HCT116 (cell line): ENCODE measurements at places on chromosomes 16 and 17. TPM values are rescaled to one million over a fixed set of nuclear protein-coding genes. Genes with fewer than 3 reads are reported as not detected.

Gene GAST
- not detected for total RNA-seq

Gene QPRT
- 0.52 TPM for total RNA-seq

Gene RAC3
- total RNA-seq, result 120 TPM

Gene TBX21
- 0.20 TPM for total RNA-seq

Gene SCNN1G
- total RNA-seq, result not detected

DNA sequence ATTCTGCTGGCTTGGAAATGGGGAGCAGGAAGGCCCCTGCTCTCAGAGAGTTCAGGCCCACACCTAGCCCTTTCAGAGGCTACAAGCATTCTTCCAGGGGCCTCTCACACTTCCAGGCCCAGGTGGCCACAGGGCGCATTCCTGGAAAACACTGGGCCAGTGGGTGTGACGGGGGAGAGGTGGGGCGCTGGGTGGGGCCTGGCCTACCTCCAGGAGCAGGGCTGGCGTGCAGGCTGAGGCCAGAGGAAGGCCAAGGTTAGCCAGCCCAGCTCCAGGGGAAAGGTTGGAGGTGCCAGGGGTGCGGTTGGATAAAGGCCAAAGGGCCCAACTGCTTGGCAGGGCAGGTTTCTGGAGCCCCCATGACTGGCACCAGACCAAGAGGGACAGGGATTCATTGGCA, 198.2 kb downstream of the MAF start:
- no peaks in the 10 kb centered on the region for H3K27me3 ChIP-seq
- no peak overlapping the region for H3K4me3 ChIP-seq
- no peak overlapping the region for H3K27ac ChIP-seq
- H3K4me1 ChIP-seq, result no peaks in the 10 kb centered on the region
- H3K36me3 ChIP-seq, result no peaks in the 10 kb centered on the region

DNA sequence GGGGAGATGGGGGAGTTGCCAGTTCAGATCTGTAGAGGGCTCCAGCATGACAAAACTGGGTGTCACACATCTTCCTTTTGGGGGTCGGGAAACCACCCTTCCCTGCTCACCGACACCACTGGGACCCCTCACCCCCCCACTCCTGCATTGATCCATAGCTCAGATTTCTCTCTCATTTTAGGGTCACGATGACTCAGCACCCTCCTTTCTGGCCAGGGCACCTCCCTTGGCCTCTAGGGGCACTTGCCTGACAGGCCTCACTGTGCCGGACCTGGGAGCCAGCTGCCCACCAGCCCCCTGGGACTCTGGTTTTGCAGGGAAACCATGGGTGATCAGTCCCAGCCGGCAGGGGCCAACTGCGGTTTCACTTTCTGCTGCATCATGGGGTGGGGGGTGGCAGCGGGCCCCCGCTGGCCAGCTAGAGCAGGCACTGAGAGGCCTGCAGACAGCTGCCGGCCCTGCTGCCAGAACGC, 239.4 kb downstream of the MRTFB start:
- H3K27ac ChIP-seq, result peak overlapping the region; percentile 74
- H3K27me3 ChIP-seq, result no peaks in the 10 kb centered on the region
- peaks cover 58% of the 10 kb centered on the region for H3K4me1 ChIP-seq
- H3K4me3 ChIP-seq, result peak overlapping the region; percentile 37; the same call in 1 of the 2 replicates

GRCh38 chr17:44354582-44355561, 8.8 kb downstream of the FAM171A2 start:
- no peak overlapping the region for H3K4me3 ChIP-seq
- DNase-seq, result no peak
- no peak overlapping the region for H3K27ac ChIP-seq

- H3K36me3 ChIP-seq, result no peaks in the 10 kb centered on the region; the same call in 1 of the 2 replicates
- peaks cover 51% of the 10 kb centered on the region for H3K4me1 ChIP-seq
- no peak overlapping the region for H3K27ac ChIP-seq
- no peaks in the 10 kb centered on the region for H3K27me3 ChIP-seq
Observed at GRCh38 chr17:47847341-47848197, 3.4 kb downstream of the SP6 start.

DNA sequence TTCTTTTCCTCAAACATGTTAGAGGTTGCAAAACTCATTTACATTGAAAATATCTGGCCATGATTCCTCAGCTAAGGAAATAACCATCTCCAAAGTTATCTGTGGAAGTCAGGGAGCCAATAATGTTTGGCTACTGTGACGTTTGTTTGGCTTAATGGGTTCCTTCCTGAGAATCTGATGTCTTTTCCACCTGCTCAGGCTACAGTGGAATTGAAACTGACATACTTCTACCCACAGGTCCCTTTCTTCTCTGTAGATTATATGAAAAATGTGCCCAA, 221.1 kb upstream of the XYLT1 start:
- H3K27ac ChIP-seq, result no peak overlapping the region
- no peak overlapping the region for H3K4me3 ChIP-seq
- no peak for DNase-seq
- peaks cover 36% of the 10 kb centered on the region for H3K27me3 ChIP-seq
- no peaks in the 10 kb centered on the region for H3K36me3 ChIP-seq

DNA sequence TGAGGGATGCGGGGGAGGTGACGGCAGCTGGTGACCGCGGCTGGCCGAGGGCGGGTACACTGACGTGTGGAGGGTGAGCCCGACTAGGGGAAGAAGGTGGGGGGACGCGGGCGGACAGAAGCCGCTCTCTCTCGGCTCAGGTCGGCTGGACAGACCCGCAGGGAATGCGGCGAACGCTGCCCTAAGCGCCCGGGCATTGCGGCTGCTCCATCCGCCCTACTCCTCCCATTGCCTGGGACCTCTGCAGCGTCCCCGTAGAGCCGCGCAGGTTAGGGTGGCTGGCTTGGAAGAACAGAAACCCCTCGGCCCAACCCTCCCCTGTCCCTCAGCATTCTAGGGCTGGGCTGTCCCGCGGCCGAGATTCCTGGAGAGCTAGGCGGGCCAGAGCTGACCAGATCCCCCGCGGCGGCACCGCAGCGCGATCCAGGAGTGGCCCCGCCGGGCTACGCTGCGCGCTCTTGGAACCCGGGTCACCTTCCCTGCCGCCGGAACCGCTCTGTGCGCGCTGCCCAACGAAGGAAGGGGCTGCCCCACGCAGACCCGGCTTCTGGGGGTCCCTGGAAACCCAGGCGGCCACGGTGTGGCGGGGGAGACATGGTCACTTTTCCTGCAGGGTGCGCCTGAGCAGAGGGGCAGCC, 3.0 kb downstream of the DLX4 start:
- peaks cover 13% of the 10 kb centered on the region; the same call in 1 of the 2 replicates for H3K4me1 ChIP-seq
- no peak for DNase-seq

- H3K27ac ChIP-seq, result peak overlapping the region; percentile 81
- no peaks in the 10 kb centered on the region for H3K27me3 ChIP-seq
- H3K4me1 ChIP-seq, result peaks cover 25% of the 10 kb centered on the region
- H3K36me3 ChIP-seq, result no peaks in the 10 kb centered on the region
- H3K4me3 ChIP-seq, result peak overlapping the region; percentile 94
Observed at GRCh38 chr17:7480089-7480384, 606 bp upstream of the ZBTB4 start.

- peak overlapping the region; percentile 42; the same call in 1 of the 2 replicates for H3K4me3 ChIP-seq
Observed at GRCh38 chr17:2724784-2725164, 13.2 kb upstream of the CLUH start.

GRCh38 chr17:74062234-74062633, 141.2 kb upstream of the RPL38 start:
- no peak for DNase-seq
- no peaks in the 10 kb centered on the region for H3K36me3 ChIP-seq
- H3K27me3 ChIP-seq, result peaks cover 61% of the 10 kb centered on the region

- H3K27ac ChIP-seq, result no peak overlapping the region
- no peaks in the 10 kb centered on the region for H3K27me3 ChIP-seq
- H3K4me3 ChIP-seq, result no peak overlapping the region
- DNase-seq, result no peak
Observed at GRCh38 chr17:28928061-28928460, 23.3 kb downstream of the PHF12 start.

DNA sequence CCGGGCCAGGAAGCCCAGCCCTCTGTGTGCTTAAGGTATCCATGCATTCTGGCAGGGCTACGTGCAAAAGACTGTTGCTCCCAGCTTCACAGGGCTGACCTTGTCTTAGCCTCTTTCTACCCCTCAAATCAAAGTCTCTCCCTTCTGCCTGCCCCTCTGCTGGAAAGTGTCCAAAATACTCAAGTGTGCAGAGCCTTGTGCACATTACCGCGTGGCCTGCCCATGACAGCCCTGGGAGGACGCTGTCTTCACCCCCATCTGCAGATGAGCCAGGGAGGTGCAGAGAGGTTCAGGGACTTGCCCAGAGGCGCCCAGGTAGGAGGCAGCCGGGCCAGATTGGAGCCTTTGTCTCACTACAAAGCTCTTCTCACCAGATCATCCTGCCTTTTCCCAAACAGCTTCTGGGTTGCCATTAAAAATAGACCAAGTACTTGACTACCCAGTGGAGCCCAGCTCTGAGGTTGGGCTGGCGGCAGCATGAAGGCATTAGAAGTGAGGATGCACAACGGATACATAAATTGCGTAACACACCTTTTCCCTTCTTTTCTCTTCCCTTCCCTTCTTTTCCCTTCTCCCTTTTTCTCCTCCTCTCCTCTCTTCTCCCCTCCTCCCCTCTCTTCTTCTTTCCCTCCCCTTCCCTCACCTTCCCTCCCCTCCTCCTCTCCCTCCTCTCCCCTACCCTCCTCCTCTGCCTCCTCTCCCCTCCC, 3.5 kb downstream of the CACNG4 start:
- H3K36me3 ChIP-seq, result no peaks in the 10 kb centered on the region
- peaks cover 10% of the 10 kb centered on the region; the same call in 1 of the 2 replicates for H3K4me1 ChIP-seq
- H3K4me3 ChIP-seq, result no peak overlapping the region
- no peaks in the 10 kb centered on the region for H3K27me3 ChIP-seq
- no peak overlapping the region for H3K27ac ChIP-seq

DNA sequence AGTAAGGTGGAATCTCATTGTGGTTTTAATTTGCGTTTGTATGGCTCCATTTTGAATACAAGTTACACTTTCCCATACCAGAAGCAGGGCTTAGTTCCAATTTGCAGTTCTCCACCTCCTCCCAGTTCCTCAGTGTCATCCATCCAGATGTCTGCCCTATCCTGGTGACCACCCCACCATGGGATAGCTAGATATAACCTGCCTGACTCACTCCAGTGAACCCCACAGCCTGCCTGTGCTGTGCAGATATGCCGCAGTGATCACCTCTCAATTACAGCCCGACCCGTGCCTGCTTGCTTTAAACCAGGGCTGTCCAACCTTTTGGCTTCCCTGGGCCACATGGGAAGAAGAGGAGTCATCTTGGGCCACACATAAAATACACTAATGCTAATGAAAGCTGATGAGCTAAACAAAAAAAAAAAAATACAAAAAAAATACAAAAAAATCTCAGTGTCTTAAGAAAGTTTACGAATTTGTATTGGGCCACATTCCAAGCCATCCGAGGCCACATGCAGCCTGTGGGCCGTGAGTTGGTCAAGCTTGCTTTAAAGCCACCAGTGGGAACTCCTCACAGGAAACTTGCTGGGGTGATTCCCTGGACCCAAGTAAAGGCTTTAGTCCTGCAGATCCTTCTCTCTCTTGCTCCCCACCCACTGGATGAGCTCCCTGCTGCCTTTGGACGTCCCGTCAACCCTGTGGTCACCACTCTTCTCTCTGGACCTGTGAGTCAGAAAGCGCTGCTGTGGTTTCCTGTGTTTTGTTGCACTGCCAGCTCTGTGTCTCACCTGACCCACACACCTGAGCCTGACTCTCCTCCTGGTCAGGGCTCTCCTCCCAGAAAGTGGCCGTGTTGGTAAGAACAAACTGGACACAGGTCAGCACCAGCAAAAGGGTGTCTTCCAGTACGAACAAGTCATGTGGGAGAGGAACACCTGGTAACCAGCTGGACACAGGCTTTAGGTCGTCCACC, 83.0 kb downstream of the EMP2 start:
- H3K27ac ChIP-seq, result no peak overlapping the region
- H3K4me1 ChIP-seq, result peaks cover 5% of the 10 kb centered on the region; the same call in 1 of the 2 replicates
- H3K36me3 ChIP-seq, result no peaks in the 10 kb centered on the region
- no peak for DNase-seq
- H3K4me3 ChIP-seq, result no peak overlapping the region
- H3K27me3 ChIP-seq, result no peaks in the 10 kb centered on the region
